Activated CD4-positive, alpha-beta T cell treated with anti-CD3 and anti-CD28 coated beads for 4 hours (primary cell): ENCODE measurements at places on chromosomes 5 and 9.

- no peak for DNase-seq
These were observed 186.7 kb downstream of the C9orf50 start for GRCh38 chr9:129434187-129434586.

- no peak for DNase-seq
These were observed 1.2 kb downstream of the TTC33 start for GRCh38 chr5:40754381-40755092.

DNA sequence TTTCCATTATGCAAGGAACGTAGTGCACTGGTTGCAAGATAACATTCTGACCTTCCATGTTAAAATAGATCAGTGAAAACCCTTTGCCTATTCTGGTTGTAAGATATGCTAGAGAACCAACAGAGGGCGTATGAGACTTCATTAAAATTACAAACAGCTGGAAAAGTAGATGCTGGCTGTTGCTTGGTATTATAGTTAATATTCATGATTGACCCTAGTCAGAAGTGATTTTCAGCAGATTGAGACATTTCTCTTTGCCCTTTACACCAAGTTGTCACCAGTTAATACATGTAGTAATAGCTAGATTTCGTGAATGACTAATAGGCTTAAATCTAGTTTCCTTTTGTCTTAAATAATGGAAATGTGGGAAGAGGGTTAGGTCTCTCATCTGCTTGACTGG, 13.8 kb upstream of the FGF18 start:
- no peak for DNase-seq

- no peak for DNase-seq
These were observed 100.4 kb downstream of the NFIB start for GRCh38 chr9:14213504-14213903.

DNA sequence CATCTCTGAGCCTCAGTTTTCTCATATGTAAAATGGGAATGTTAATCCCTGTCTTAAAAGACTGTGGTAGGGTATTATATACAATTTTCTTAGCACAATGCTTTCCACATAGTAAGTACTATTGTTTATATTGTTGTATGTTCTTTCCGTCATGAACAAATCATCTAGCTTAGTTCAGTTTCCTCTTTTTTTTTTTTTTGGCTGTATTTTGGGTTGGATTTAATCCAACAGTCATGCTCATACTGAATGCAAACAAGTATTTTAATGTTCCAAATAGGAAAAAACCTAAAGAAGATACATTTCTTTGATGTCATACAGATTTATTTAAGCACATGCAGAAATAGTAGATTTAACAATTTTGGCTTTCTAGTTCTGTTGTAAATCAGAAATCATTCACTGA, 95.1 kb downstream of the RNF180 start:
- DNase-seq, result no peak

DNA sequence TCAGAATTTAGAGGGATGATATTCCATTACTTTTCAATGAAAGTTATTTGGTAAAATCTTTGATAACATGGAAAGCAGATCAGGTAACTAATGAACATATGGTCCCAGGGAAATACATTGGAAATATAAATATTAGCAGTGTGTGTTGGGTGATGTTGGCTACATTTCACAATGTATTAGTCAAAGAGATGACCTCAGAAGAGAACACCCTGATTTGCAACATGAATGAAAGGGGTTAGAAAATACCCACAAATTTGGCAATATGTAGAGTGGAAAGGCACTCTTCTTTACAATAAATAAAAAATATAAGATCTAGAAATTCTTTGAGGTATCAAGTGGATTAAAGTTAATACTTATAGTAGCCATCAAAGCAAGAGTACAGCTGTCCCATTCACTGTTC, 606.7 kb downstream of the PSAT1 start:
- no peak for DNase-seq

DNA sequence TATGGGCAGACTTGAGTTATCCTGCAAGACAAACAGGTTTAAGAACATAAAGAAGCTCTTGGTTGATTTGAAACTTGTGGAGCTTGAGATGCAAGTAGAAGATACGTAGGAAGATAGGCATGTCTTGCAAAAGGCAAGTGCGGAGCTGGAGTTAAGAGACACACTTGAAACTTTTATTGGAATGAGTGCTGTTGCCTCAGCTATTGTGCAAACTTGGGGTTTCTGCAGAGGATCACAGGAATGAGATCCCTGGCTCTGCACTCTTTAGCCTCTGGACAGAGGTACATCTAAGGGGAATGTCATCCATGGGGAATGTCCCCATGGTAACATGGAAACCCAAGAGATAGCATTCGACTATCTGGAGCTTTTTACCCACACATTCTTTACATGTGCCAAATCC, 121.1 kb downstream of the ADCY2 start:
- DNase-seq, result no peak

GRCh38 chr5:38018016-38018415, 178.2 kb upstream of the GDNF start:
- DNase-seq, result no peak

DNA sequence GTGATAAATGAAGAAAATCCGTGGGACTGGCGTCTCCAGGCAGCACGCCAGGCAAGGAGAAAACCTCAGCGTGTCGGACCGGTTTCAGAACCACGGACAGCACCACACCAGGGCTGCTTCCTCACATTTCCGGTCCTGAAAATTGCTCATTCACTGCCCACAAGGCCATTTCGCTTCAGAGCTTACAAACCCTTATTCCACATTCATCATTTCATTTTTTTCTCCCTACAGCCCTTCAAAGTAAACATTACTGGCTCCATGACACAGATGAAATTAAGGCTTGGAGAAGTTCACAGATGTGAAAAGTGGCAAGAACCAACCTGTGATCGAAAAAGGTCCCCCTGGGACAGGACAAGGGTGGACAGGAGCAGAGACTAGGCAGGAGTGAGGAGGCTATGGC, 1.5 kb upstream of the GPRIN1 start:
- peak; percentile 35 for DNase-seq

DNA sequence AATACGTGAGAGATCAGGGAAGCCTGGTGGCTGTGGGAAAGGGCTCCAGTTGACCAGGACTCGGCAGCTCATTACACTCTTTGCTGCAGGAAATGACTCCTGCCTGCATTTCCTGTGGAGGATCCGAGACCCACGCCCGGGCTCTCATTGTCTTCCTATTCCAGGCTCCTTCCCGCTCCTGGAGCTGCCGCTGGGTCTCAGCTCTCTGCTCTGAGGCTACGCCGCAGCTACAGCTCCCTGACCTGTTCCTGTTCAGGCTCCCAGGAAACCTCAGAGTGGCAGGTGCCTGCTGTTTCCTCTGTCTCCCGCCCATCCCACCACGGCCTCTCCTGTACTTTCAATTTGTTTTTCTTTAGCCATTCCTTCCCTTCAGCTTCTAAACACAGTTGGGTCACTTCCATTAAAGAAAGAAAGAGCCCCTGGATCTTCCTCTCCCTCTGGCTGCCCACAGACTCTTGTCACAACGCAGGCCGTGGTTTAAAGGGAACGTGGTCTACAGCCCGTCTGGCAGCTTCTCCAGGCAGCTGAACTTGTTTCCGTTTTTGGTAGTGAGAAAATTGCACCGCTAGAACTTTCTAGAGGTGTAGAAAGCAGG, 71.5 kb downstream of the IL6ST start:
- DNase-seq, result no peak

GRCh38 chr5:132420706-132421272, 51.3 kb downstream of the SLC22A5 start:
- no peak for DNase-seq

DNA sequence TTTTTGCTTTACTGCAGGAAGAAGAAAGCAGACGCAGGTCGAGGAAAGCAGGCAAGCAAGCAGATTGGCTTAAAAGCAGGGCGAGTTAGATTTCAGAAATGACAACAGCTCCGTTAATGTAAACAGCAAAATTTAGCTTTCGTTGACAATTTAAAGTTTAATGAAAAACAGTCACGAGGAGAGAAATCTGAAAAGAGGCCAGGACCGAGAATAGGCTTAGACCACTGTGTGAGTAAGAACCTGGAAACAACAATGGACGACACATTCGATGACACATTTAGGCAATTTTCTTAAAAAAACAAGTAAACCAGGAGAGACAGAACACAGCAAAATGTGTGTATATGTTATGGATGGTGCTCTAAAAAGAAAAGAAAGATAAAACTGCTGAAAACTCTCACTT, 155.3 kb downstream of the ISOC1 start:
- DNase-seq, result no peak
